ENCODE measurements at places on chromosomes 1 and 21.

- H3K36me3 ChIP-seq, result no peaks in the 10 kb centered on the region
- no peaks in the 10 kb centered on the region for H3K4me1 ChIP-seq
- H3K27me3 ChIP-seq, result no peaks in the 10 kb centered on the region
- H3K27ac ChIP-seq, result no peak overlapping the region
- no peak overlapping the region for H3K4me3 ChIP-seq
Observed at GRCh38 chr1:10540277-10541005, 65.7 kb downstream of the PEX14 start.

DNA sequence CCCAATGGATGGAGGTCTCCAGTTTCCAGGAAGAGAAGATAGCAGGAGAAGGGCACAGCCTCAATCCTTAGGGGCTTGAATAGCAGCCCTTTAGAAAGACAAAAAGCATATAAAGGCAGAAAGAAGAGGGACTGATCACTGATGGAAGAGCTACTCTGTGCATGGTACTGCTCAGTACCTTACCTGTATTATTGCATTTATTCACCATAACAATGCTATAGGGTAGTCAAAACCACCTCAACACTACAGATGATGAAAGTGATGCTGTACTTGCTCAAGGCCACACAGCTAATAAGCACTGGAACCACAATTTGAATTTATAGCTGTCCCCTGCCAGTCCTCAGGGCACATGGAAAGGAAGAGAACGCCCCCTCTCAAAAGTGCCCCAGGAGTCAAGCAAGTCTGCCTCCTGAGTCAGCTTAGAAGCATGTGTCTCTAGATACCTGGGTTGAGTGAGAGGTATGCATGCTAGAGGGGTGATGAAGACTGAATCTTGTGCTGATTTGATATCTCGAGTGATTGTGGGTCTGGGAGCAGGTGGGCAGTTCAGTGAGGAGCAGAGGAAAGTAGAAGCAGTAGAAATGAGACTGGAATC lies 13.6 kb downstream of the DDAH1 start:
- DNase-seq, result no peak
- no peaks in the 10 kb centered on the region for H3K4me1 ChIP-seq
- H3K27ac ChIP-seq, result no peak overlapping the region
- no peaks in the 10 kb centered on the region for H3K27me3 ChIP-seq
- H3K36me3 ChIP-seq, result no peaks in the 10 kb centered on the region
- no peak overlapping the region for H3K4me3 ChIP-seq

- DNase-seq, result no peak
- no peaks in the 10 kb centered on the region for H3K36me3 ChIP-seq
- H3K4me1 ChIP-seq, result no peaks in the 10 kb centered on the region
- peak within 1 kb of the TSS; percentile 81 for H3K27ac ChIP-seq
Observed at GRCh38 chr1:107140703-107141490, at the start of gene NTNG1. TSS of gene NTNG1 (plus strand) at chr1:107141039.

GRCh38 chr1:43493661-43494450 lies 36.8 kb upstream of the PTPRF start:
- H3K4me3 ChIP-seq, result no peak overlapping the region
- no peak for DNase-seq
- H3K27ac ChIP-seq, result no peak overlapping the region
- H3K4me1 ChIP-seq, result no peaks in the 10 kb centered on the region

GRCh38 chr1:194366705-194367104 lies 1180.3 kb upstream of the B3GALT2 start:
- no peaks in the 10 kb centered on the region for H3K36me3 ChIP-seq
- no peaks in the 10 kb centered on the region for H3K27me3 ChIP-seq
- H3K4me1 ChIP-seq, result no peaks in the 10 kb centered on the region

Measured in tibial nerve (tissue), 4 donors.